ENCODE measurements at places on chromosomes 1 and 21.

- no peak for DNase-seq
These were observed 1.1 kb downstream of the TAS1R3 start for GRCh38 chr1:1332031-1332755.

GRCh38 chr21:29155118-29155932 is 24.9 kb downstream of the MAP3K7CL start:
- DNase-seq = no peak

DNA sequence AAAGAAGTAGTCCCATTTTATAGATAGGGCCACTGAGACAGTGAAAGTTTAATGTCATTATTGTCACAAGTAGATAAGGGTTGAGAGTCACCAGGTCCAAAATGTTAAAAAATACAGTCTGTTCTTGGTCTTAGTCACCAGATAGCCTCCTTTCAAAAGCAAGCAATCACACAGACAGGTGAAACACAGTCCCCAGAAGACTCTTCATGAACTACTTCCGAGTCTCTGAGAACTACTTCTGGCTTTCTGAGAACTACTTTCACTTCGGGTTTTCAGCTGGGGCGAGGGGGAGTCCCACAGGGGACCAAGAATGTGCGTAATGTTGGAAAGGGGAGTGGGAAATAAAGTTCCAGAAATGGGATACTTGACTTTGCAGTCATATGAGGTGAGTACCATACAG is 143.2 kb downstream of the HHIPL2 start:
- no peak for DNase-seq

DNA sequence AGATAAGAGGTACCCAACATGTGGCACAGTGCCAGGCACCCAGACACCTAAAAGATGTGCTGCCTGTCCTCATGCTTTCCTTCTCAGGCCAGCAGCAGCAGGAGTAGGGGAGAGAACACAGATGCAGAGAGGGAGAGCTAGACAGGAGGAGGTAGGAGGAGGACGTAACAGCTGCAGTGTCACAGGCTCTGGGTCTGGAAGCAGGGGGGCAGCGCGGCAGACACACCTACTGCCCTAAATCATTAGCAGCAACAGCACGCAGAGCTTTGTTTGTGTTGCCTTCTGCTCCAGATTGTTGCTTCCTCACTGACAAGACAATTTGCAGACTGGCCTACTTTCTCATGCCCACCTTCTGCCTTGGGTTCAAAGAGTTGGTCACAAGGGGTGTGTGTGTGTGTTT is 196.7 kb upstream of the DAB1 start:
- no peak for DNase-seq

- no peak for DNase-seq
These were observed 30.0 kb upstream of the ETS2 start for GRCh38 chr21:38775733-38776132.

DNA sequence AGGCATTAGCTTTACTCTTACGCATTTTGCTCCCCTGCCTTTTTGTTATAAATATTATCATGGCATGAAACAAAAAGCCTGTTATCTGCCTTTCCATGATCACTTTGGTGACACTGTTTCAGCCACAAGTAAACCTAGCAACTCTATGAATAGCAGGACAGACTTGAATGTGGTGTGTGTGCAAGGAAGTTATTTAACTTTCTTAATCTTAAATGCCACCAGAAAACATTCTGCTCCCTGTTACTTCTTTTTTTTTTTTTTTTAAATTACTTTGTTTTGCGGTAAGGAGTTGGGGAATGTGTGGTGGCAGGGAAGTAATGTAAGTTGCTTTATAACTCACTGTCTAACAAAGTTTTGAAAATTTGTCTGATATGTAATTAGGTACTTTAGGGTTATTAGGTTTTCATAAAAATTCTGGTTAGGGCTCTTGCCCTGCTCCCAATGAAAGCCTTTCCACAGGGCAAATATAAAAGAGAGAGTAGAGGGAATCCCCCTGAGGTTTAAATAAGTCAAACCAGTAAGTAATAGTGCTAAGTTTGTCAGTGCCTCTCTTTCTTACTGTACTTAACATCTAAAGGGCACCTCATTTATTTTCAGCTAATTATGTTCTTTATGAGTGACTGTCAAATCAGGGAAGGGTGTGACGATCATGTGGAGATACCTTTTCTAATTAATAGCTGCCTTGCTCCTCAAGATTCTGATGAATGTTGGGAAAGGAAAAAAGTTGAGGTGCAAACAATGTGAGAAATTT is 39.5 kb downstream of the RASAL2 start:
- DNase-seq = no peak

DNA sequence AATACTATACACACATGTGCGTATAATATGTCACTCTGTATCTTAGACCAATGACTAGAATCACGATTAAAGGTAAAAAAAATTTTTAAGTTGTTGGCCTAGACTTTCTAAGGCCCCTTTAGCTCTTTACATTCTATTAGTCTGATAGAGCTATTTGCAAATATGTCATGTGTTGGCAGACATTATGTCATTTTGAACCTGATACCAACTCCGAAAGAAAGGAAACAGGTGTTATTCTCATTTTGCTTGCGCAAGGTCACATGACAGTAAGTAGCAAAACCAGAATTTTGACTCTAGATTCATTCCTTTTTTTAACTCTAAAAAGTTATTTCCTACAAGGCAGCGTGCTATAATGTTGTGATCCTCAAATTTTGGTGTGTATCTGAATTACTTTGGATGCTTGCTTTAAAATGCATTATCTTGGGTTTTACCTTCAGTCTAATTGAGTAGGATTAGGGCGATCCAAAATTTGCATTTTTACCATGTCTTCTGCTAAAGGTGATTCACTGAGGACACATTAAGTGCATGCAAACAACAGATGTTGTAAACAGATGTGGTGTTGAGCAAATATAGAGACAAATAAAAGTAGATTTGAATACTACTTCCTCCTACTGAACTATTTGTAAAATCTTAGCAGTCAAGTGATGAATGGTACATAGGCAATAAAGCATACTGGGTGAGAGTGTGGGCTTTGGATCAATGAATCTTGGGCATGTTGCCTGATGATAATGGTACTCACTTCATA is 63.5 kb upstream of the KIAA1614 start:
- DNase-seq = no peak

- no peak for DNase-seq
These were observed 9.6 kb upstream of the RIMKLA start for GRCh38 chr1:42370876-42371549.

DNA sequence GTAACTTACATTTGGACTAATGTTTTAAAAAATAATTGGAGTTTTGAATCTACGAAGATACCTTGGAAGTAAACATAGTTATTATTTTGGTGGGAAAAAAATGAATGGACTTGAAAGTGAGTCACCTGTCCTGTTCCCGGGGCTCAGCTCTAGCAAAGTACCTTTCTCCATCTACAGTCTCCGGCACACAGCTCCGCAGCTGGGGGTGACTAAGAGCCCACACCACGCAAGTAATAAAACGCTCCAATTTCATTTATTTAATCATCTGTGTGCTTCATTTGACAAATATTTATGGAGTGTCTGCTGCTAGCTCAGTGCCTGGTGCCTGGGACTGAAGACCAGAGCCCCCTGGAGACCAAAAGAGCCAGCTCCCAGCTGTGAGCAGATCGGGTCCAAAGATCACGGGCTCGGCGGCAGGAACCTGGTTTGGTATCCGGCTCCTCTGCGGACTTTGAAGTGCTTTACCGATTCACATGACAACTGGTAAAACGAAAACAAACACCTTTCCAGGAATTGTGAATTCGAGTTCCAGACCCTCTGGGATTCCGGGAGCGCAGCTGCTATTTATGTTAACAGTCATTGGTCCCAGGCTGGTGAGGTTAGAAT is 1.7 kb upstream of the RIPK4 start:
- no peak for DNase-seq

DNA sequence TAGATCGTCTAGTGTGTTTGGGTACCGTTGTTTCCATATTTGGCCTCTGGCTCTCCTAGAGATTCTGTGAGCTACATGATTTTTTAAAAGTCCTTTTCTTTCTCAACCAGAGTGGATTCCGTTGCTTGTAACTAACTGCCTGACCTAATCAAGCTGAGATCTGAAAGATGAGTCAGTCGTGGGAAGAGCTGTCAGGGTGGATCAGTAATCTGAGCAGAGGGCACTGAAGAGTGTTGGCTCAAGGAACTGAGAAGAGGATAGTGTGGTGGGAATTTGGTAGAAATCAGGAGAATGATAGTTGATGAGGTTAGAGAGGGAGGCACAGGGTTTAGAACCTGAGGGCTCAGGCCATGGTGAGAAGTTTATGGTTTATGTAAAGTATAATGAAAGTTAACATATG is 52.2 kb downstream of the TRAF5 start:
- DNase-seq = no peak

GRCh38 chr1:229017091-229017490 is 253.8 kb upstream of the RAB4A start:
- no peak for DNase-seq

GRCh38 chr1:1430992-1431844 is 4.3 kb upstream of the VWA1 start:
- no peak for DNase-seq

DNA sequence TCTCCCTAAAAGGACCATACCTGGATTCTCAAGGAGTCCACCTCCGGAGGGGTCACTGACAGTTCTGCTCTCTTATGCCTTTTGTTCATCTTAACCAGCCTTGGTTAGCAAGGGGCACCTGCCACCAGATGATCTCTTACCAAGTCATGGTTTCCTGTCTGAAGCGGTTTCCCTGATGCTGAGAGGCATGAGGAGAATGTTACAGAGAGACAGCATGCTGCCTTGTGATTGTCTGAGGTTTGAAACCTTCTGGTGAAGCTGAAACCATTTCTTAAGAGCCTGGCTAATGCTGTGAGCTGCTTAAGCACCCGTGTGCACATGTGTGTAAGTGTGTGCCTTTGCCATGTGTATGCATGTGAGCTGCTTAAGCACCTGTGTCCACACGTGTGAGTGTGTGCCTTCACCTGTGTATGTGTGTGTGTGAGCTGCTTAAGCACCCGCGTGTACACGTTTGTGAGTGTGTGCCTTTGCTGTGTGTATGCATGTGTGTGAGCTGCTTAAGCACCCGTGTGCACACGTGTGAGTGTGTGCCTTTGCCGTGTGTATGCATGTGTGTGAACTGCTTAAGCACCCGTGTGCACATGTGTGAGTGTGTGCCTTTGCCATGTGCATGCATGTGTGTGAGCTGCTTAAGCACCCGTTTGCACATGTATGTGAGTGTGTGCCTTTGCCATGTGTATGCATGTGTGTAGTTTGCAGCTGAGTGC is 136.4 kb upstream of the COL6A1 start:
- no peak for DNase-seq

- DNase-seq = peak; percentile 80
These were observed 39.8 kb upstream of the C1orf105 start for GRCh38 chr1:172380441-172381244.

- no peak for DNase-seq
These were observed 9.5 kb downstream of the SIPA1L2 start for GRCh38 chr1:232620356-232620969.

DNA sequence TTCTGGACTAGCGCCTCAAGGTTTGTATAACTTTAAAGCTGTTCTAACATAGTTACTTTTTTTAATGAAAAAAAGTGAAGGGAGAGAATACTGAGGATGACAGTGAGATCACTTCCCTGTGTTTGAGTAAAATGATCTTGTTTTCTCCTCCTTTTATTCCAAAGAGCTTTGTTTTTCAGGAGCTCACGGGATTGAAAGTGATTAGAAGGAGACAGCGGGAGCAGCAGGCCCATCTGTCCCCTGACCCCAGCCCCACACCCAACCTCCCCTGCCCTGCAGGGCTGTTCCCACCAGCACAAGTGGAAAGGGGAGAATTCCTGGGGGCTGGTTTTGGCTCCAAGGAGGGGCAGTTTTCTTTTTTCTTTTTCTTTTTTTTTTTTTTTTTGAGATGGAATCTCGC is 2.1 kb upstream of the DNMT3L start:
- no peak for DNase-seq

GRCh38 chr1:82160036-82160435 is 359.3 kb downstream of the ADGRL2 start:
- DNase-seq = no peak

GRCh38 chr21:16455978-16456377 is 726.2 kb downstream of the USP25 start:
- no peak for DNase-seq

DNA sequence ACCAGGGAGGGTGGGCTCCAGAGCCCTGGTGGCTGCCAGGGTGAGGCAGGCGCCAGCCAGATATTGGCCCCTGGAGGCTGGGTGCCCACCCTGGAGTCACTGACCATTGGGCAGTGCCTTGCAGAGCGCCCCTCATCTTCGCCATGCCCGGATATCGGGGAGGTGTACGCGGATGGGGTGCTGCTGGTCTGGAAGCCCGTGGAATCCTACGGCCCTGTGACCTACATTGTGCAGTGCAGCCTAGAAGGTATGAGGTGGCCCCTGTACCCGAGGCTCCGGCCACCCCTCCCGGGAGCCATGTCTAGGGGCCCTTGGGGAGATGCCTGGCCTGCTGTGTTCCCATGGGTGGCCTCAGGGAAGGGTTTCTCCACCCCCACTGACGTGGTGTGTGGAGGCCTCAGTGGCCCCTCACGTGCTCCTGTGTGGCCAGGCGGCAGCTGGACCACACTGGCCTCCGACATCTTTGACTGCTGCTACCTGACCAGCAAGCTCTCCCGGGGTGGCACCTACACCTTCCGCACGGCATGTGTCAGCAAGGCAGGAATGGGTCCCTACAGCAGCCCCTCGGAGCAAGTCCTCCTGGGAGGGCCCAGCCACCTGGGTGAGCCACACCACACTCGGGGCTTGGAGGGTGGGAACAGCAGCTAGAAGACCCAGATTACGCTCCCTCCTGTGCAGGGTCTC is 30.9 kb downstream of the TRIM11 start:
- DNase-seq = peak; percentile 5

- DNase-seq = no peak
These were observed 25.2 kb upstream of the ADGRL2 start for GRCh38 chr1:81775510-81775909.

DNA sequence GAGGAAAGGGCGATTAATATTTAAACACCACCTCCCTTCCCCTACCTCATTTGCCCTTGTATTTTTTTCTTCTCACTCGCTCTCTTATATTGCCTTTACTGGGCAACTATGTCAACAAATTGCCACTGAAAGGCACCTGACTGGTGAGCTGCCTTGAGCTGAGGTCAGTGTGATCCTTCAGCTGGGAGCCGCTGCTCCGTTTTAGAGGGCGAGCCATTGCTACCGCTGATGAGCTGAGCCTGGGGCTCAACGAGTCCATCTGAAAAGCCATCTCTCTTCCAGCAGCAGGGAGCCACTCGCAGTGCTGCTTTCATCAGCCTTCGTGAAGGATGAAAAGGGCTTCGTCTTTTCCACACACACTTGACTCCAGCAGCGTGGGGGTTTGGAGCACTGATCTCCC is 108.0 kb upstream of the KIF26B start:
- DNase-seq = no peak

- no peak for DNase-seq
These were observed 97.9 kb upstream of the KIF26B start for GRCh38 chr1:245056913-245057312.

GRCh38 chr21:45923146-45923545 is 58.4 kb upstream of the COL6A1 start:
- DNase-seq = peak; percentile 67

DNA sequence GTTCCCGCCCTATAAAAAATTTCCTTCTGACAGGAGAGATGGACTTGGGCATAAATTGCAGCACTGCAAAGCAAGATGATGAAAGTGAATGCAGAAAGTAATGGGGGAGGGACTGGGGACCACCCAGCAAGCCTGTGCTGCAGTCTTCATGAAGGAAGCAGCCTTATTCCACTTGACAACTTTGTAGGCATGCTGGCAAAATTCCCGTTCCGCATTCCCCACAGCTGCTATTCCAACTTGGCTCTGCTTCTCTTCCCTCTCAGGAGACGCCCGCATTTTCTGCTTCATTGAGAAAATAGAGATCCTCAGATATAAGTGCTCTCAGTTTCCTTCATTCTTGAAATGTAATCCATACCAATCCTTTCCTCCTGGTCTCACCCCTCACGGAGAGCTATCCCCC is 2.4 kb downstream of the HMGB4 start:
- no peak for DNase-seq

- no peak for DNase-seq
These were observed 197.5 kb upstream of the PTBP2 start for GRCh38 chr1:96524100-96524499.
